ENCODE measurements at places on chromosomes 2 and 18. TPM values are rescaled to one million over a fixed set of nuclear protein-coding genes. Genes with fewer than 3 reads are reported as not detected.

Gene EGR4
- total RNA-seq, result not detected

Gene DSC1
- total RNA-seq, result 64.3 TPM

Gene KIF5C
- total RNA-seq, result 1.1 TPM

Gene PRKD3
- 17.4 TPM for total RNA-seq

Gene FSHR
- total RNA-seq, result 0.39 TPM

Gene NLRC4
- 1.9 TPM for total RNA-seq

Gene UGT1A5
- total RNA-seq, result not detected

Gene GPR55
- total RNA-seq, result not detected

Gene DSG3
- not detected for total RNA-seq

Gene GYPC
- total RNA-seq, result 86.9 TPM

Gene GAREM1
- 13.2 TPM for total RNA-seq

Gene MSTN
- 0.56 TPM for total RNA-seq

DNA sequence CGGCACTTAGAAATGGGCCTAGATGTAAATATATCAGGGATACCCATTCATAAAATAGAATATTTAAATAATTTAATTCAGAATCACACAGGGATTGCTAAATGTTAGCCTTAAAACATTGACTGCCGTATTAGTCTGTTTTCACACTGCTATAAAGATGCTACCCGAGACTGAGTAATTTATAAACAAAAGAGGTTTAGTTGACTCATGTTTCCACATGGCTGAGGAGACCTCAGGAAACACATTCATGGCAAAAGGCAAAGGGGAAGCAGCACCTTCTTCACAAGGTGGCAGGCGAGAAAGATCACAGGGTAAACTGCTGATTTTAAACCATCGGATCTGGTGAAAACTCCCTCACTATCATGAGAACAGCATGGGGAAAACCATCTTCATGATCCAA, 223.6 kb upstream of the GULP1 start:
- no peak for DNase-seq

GRCh38 chr2:144254342-144255235, 265.3 kb downstream of the ZEB2 start:
- DNase-seq, result no peak

- no peak for DNase-seq
These were observed 334.1 kb downstream of the RIT2 start for GRCh38 chr18:42781298-42781815.

DNA sequence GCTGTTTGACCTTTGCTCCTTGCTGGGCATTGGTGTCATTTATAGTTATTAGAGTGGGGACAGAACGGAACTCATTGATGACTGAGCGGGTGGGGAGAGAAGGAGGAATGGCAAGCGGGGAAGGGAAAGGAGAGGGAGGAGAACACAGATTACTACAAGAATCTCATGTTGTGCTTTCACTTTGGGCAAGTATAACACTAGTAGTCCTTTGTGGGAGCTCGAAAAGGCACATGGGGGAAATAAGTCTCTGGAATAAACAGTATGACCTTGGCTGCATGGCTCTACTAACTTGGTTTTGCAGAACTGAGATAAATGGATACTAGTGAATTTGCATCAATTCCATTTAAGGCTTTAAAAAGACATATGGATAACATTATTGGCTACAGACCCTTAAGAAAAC, 161.7 kb upstream of the NABP1 start:
- no peak for DNase-seq

- DNase-seq, result no peak
These were observed 17.2 kb downstream of the INPP1 start for GRCh38 chr2:190360561-190360960.

GRCh38 chr2:1837022-1837421, 92.7 kb upstream of the PXDN start:
- DNase-seq, result no peak

GRCh38 chr2:193462411-193462810, 1267.7 kb upstream of the TMEFF2 start:
- DNase-seq, result no peak

GRCh38 chr2:14420851-14421250, 211.7 kb upstream of the LRATD1 start:
- DNase-seq, result no peak

- DNase-seq, result no peak
These were observed 350.0 kb downstream of the AKAIN1 start for GRCh38 chr18:4847056-4847455.

GRCh38 chr2:24049485-24050021, at the start of gene FKBP1B:
Gene FKBP1B (plus strand): TSS chr2:24049741. CDS start chr2:24049850, 109 bp downstream.
- DNase-seq, result peak; percentile 83

DNA sequence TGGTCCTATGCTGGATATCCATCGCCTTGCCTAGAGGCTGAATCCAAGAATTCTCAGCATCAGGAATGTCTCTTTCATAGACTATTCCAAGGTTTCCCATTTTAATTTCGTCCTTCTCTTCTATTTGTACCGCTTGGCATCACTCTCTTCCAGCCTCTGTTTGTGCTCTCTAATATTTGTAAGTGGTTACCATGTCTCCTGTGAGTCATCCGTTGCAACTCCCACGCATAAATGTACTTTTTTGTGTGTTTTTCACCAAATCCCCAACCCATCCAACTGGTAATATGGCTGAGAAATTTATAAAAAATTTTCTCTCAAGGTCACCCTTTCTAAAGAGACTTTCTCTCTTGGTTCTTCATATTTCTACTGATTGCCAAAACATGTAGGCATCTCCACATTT, 21.8 kb downstream of the COLEC12 start:
- DNase-seq, result no peak

DNA sequence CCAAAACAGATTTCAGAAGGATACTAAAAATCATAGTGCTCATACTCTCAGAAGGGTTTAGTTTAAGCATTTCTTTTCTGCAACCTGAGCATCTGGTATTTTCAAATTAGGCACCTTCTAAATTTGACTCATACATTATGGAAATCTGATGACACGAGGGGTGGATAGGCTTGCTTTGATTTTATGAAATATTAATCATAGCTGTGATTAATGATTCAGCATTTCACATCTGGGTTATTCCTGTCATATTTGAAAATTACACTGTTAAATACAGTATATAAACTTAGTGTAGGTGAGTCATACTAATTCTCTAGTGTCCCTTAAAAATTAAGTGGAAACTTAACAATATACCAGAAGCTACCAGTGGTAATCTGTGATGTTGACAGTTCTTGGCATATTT, 47.7 kb downstream of the MRPS9 start:
- DNase-seq, result no peak

DNA sequence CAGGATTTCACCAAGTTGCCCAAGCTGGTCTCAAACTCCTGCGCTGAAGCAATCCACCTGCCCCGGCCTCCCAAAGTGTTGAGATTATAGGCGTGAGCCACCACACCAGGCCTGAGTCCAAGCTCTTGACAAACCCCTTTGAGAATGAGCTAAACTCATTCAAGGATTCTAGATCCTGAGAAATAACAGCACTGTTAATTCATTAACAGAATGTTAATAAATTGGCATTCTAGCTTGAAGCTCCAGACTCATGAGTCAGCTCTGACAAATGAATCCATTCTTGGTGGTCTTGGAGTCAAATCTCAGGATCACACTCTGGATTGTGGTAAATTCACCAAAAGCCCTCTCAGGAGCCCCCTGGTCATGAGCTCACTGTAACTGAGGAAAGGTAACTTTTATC, 1.8 kb downstream of the NARS1 start:
- DNase-seq, result no peak

DNA sequence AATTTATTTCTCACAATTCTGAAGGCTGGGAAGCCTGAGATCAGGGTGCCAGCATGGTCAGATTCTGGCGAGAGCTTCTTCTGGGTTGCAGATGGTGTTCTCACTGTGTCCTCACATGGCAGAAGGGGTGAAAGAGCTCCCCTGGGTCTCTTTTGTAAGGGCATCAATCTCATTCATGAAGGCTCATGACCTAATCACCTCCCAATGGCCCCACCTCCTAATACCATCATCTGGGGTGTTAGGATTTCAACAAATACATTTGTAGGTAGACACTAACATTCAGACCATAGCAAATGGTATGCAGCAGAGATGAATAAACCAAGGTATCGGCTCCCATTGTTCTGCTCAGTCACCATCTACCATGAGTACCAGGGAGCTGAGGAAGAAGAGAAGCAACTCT, 32.7 kb downstream of the YPEL5 start:
- no peak for DNase-seq

DNA sequence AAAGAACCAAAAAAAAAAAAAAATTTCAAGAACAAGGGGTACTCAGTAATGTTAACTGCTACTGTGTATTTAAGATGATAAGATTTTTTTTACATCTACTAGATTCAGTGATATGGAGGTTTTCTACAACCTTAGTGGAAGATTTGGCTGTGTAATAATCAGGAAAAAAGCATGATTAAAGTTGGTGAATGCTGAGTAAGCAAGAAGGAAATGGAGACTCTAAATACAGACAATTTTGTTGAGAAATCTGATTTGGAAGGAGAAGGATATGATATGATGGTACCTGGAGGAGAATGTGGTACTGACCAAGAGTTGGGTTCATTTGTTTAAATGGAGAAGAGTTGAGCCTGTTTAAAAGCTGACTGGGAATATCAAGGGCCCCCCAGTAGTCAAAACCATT, 125.1 kb downstream of the WDPCP start:
- no peak for DNase-seq
